Activated CD4-positive, alpha-beta T cell treated with anti-CD3 and anti-CD28 coated beads for 4 hours (primary cell): ENCODE measurements at places on chromosomes 11 and 22.

DNA sequence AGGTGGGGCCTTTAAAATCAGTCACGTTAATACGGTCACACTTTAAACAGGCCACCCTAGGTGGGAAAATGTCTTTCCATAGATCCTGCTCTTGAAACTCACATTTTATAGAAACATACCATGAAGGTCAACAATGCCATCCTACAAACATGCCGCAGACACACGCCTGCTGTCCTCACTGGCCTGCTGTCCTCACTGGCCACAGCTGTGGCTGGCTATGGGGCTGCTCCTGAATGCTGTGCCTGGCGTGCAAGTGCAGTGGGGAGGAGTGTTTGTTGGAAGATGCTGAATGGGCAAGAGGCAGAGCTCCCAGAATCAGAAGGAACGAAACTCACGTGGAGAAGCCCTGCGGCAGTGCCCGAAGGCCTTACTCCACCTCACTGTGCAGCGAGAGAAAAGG lies 106.2 kb upstream of the BID start:
- no peak for DNase-seq

GRCh38 chr11:65419772-65420481 lies 2.7 kb upstream of the NEAT1 start:
- peak; percentile 51 for DNase-seq

- DNase-seq = peak; percentile 37
Observed at GRCh38 chr11:65662247-65662798, 393 bp downstream of the RELA start.

DNA sequence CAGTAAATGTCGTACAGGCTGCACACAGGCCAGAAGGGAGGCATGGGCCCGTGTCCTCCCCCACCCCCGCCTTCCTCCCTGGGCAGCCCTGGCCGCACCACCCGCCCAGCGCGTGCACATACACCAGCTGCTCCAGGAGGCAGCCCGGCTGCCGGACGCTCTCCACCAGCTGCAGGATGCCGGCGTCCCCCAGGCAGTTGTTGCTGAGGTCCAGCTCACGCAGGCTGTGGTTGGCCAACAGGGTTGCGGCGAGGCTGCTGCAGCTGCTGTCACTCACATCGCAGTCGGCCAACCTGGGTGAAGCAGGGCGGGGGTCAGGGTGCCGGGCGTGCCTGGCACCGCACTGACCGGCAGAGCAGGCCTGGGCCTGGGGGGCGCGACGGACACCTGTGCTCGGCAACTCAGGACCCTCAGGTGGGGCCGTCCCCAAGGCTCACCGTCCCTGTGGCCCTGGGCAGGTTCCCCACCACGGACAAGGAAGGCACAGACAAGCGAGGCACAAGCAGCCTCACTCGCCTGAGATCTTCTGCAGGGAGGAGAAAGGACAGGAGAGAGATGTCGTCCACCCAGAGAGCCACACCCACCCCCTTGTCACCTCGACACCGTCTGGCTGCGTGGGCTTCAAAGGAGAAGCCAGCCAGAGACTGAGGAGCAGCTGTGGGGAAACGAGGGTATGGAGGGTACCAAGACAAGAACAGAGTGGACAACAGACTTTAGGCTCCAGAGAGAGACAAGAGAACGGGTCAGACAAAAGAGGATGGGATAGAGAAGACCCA lies 12.1 kb downstream of the RNH1 start:
- DNase-seq = no peak

DNA sequence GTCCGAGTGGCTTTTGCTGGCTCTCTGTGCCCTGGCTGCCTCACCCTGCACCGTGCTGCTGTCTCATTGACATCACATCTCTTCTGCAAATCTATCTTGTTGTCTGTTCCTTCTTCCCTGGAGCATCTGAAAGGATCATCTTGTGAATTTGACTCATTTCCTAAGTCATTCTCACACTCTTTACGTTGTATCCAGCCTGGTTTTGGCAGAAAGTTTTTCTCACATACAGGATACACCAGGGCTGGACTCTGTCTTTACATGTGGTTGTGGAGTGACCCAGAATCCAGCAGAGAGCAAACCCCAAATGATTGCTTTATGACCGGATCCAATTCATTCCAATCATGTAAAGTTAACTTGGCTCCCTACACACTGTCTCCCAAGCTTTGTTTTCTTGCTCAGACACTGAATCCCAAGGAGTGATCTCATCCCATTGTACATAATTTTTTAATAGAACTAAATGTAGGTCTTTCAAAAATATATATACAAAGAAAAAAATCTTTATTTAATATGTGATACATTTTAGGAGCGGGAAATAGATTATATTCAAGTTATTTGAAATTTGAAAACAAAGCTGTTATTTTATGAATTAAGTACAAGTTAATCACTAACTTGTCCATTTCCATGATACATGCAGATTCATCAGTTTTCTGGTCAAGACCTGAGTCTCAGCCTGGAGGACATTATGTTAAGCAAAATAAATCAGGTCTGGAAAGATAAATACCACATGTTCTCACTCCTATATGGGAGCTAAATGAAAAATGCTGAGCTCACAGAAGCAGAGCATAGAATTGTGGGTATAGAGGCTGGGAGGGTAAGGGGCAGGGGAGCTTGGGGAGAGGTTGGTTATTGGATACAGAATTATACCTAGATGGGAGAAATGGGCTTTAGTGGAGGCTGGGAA lies 2.9 kb upstream of the RFPL1 start:
- no peak for DNase-seq

GRCh38 chr11:125512106-125512505 lies 16.0 kb upstream of the FEZ1 start:
- DNase-seq = no peak

- DNase-seq = no peak
Observed at GRCh38 chr11:114091516-114092397, 32.2 kb downstream of the ZBTB16 start.

DNA sequence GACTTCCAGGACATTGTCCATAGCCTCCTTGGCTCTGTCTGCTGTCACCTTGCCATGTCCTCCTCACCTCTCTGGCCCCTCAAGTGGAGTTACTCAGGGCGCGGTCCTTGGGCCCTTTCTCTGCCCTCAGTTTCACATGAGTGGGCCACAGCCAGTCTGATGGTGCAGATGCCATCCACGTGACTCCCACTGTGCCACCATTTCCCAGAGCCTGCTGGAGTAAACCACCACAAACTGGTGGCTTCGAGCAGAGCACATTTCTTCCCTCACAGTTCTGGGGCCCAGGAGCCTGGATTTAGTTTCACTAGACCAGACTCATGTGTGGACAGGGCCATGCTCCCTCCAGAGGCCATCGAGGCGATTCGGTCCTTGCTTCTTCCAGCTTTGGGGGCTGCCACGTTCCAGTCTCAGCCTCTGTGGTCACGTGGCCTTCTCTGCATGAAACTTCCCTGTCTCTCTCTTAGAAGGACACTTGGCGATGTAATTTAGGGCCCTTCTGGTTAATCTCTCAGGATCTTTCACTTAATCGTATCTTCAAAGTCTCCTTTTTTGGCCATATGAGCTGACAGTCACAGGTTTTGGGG lies 14.6 kb downstream of the SMARCB1 start:
- DNase-seq = no peak

DNA sequence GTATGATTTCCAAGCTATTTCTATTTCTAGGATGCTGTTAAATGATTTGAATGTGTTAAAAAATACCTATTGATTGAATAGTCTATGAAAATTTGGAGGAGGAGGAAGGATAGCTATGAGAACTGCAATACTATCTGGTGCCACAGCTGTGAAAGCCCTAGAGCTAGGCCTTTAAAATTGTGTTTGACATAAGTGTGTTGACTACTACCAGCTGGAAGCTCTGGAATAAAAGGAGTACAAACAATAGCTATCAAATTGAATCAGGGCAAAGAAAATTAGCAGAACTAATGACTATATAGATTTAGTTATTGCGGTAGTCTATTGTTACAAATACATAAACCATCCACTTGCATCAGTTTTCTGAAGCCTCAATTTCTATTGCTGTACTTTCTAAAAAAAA lies 124.8 kb upstream of the CNTN5 start:
- DNase-seq = no peak

GRCh38 chr22:23579870-23580575 lies at the start of gene IGLL1:
Gene IGLL1, minus strand, starts transcription at chr22:23580290. Its CDS starts 100 bp downstream, at chr22:23580190.
- DNase-seq = no peak

DNA sequence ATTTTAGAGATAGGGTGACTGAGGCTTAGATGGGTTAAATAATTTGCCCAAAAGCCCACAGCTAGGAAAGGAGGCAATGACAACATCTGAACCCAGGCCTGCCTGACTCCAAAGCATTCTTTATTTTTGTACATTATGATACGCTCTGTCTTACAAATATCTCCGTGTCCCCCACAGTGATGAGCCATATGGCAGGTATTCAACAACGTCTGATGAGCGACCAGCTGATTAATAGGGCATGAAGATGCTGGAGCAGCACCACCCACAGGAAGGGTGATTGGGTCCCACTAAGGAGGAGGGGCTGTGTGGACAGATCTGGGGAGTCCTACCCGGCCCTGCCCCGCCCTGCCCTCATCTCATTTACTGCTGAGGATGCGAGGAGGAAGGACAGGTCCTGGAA lies 380.6 kb downstream of the CADM1 start:
- DNase-seq = no peak

DNA sequence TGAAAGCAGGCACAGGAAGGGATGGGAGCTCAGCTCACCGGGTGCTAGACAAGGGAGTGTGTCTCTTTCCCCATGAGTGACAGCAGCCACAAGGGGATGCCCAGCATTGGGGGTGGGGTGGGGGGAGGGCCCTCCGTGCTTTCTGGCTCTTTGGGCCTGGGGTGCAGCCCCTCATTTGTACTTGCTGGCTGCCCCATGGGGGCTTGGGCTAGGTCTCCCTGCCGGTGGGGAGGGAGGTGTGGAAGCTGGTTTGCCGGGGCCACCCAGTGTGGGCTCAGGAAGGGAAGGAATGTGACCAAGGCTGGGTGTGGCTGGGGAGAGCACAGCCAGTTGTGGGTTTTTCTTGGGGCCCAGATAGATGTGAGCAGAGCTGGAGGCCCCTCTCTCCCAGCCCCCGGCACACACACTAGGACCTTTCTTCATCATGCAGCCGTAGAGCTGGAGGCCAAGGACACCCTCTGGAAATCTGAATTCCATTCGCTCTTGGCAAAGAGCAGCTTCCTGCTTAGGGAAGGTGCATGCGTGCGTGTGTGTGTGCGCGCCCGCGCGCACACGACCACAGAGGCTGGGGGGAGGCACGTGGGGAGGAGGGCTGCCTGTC lies 25.8 kb downstream of the KCNQ1OT1 start:
- no peak for DNase-seq

DNA sequence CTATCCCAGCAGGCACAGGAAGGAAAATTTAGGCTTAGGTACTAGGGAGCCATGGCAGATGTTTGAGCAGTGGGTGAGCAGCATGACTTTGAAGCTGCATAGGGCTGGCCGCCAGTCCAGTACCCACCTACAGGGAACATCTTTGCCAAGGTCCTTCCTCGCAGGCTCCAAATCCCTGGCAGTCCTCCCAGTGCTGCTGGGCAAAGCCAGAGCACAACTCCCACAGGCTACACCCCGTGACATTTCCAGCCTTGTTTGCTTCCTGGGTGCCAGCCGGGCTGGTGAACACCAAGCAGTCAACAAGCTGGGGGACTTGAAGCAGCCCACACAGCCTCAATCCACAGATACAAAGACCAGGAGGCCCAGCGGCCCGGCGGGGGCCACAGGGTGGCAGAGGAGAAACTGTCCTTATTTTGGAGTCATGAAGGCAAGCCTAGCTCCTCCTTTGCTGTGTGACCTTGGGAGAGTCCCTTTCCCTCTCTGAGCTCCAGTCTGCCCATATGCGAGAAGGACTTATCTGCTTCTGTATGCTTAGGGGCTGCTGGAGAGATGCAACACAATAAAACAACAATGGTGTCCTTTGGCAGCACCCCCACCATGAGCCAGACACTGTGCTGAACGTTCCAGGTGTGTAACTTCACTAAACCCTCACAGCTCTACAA lies 28.0 kb downstream of the TPST2 start:
- DNase-seq = no peak

DNA sequence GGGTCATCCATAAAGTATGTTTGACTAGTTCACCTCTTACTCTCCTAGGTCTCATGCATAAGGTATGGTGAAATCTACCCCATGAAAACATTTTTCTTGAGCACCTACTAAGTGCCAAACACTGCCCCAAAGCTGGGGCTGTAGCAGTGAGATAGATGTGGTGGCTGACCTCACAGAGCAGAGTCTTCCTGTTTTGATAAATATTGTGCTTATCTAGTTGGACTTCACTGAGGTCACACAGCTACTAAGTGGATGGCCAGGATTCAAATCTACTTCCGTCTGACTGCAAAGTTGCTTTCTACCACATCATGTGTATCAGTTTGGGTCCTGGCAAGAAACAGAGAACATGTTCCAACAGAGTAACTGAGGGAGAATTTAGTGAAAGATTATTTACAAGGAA lies 6.4 kb upstream of the HTATIP2 start:
- DNase-seq = no peak

GRCh38 chr11:63489879-63490278 lies 1.1 kb downstream of the PLAAT5 start:
- DNase-seq = no peak

- no peak for DNase-seq
Observed at GRCh38 chr11:123163621-123164020, 31.4 kb downstream of the CLMP start.

GRCh38 chr11:111777094-111778046 lies 11.2 kb upstream of the PPP2R1B start:
- DNase-seq = peak; percentile 14

GRCh38 chr11:92941676-92942571 lies 27.5 kb upstream of the MTNR1B start:
- no peak for DNase-seq

DNA sequence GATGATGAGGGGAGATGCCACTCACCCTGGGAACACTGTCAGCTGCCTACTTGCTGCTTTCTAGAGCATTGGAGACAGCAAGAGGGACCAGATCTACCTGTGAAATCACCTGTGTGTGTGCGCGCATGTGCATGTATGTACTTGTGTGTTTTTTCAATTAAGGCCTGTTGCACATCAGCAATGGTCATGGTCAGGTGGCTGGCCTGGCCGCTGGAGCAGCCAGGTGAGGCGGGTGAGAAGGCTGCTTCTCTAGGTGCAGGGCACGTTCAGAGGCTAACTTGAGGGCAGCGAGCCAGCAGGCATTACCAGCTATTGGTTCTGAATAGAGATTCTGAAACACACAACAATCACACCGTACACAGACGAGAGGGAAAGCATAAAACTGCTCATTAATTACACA lies 65.1 kb downstream of the PARVG start:
- no peak for DNase-seq

- DNase-seq = no peak
Observed at GRCh38 chr22:46547883-46548244, 10.4 kb upstream of the CELSR1 start.

- no peak for DNase-seq
Observed at GRCh38 chr11:17736930-17737817, 2.6 kb downstream of the KCNC1 start.

GRCh38 chr11:98417256-98417755 lies 603.4 kb upstream of the CNTN5 start:
- DNase-seq = no peak

GRCh38 chr11:44861849-44862557 lies 88.7 kb downstream of the TP53I11 start:
- DNase-seq = peak; percentile 80
